NCI-H1930 (cell line): ENCODE measurements at places on chromosomes 1 and 21.

GRCh38 chr1:183058851-183059502 is 35.8 kb downstream of the LAMC1 start:
- DNase-seq = no peak

DNA sequence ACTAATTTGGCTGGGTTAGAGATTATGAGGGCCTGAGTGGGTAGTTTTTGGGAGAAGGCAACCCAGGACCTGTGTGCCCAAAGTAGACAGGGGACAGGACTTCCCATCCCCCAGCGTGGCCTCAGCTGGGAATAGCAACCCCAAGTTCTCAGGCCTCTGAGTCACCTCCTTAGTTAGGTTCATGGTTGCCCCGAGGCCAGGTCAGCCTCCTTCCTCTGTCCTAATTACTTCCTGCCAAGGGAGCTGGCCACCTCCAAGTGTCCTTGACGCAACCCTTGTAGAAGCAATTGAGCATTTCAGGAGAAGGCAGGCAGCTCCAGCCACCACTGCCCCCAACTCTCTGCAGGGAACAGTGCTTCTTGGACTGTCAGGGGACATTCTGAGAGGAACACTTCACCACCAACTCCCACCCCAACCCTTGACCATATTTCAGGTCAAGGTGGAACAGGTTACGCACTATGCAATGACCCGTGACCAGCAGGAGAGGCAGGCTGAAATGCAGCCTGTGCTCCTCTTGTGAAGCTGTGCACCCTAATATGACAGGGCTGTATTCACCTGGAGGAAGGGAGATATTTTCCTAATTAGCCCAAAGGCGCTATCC is 5.1 kb upstream of the NT5C1A start:
- no peak for DNase-seq

DNA sequence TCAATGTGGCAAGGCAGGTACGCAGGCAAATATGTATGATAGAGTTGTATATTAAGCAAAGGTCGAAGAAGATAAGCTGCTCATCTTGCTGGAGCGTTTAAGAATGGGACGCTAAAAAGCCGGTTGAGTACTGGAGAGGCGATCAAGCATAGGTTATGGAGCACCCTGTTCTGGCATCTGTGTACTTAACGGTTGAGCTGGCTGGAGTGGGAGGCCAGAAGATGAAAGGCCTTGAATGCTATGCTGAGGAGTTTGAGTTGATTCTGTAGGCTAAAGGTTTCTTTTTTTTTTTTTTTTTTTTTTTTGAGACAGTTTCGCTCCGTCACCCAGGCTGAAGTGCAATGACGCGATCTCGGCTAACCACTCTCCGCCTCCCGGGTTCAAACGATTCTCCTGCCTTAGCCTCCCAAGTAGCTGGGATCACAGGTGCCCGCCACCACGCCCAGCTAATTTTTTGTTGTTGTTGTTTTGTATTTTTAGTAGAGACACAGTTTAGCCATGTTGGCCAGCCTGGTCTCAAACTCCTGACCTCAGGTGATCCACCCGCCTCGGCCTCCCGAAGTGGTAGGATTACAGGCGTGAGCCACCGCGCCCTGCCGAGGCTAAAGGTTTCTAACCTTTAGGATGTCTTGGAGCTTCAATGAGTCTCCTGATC is 850 bp upstream of the KHDC4 start:
- DNase-seq = no peak

- no peak for DNase-seq
Measured at GRCh38 chr1:18124977-18125376, 17.4 kb downstream of the IGSF21 start.
